ENCODE measurements at places on chromosomes 1 and 21. TPM values are rescaled to one million over a fixed set of nuclear protein-coding genes. Genes with fewer than 3 reads are reported as not detected.

The CD244 gene
- 0.48 TPM for total RNA-seq

The RGS1 gene
- total RNA-seq: 32.0 TPM

The CCDC27 gene
- total RNA-seq: not detected

The MYOCOS gene
- total RNA-seq: not detected
